ENCODE measurements at places on chromosomes 7 and 10. TPM values are rescaled to one million over a fixed set of nuclear protein-coding genes. Genes with fewer than 3 reads are reported as not detected.
A peak's percentile ranks its signal among the peaks of the same experiment; 100 is the strongest.

DNA sequence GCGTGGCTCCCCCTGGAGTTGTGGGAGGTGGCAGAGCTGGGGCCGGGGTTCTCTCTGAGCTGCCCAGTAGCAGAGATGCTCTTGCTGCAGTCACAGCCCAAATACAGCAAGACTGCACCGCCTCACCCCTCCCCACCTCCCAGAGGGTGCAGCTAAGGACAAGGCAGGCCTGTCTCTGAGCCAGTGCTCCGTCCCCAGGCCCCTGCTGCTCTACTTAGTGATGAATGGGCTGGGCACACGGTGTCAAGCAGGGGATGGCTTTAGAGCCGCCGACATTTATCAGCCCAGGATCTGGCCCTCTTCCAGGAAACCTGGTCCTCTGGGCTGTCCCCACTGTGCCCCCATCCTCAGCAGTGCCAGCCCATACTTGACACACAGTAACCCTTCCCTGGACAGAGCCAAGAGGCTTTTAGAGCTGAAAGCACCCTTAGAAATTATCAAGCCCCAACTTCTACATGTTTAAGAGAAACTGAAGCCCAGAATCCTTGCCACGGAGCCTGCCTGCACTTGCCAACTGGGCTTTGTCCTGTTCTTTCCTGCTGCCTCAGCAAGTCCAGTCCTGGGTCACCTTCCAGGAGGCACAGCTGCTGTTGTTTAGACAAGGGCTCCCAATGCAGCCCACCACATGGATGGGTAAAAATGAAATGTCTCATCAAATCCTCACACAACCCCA is 137.1 kb upstream of the UNC5B start:
- peak; percentile 86 for DNase-seq

DNA sequence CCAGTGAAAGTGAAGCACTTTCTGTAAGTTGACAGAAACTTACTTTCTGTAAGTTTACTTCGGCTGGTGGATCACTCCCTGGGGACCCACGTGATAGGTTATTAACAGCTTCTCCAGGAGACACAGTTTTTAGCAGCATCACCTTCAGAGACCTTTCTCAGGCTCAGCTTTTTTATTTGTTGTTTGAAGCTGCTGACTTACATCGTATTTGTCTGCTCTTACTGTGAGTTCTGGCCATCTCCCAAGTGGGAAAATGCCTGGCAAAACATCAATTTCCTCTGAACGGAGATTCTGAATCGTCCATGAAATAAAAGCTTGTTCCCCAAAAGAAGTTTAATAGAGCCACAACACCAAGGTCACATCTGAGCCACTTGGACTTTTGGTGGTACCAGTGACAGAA is 178.7 kb upstream of the PODXL start:
- DNase-seq, result no peak

- no peak for DNase-seq
Observed at GRCh38 chr7:101273206-101273605, 28.3 kb upstream of the FIS1 start.

GRCh38 chr7:30778255-30779025 is 7.2 kb downstream of the MINDY4 start:
- no peak for DNase-seq

- DNase-seq, result no peak
Observed at GRCh38 chr7:141660259-141660658, 41.7 kb downstream of the DENND11 start.

DNA sequence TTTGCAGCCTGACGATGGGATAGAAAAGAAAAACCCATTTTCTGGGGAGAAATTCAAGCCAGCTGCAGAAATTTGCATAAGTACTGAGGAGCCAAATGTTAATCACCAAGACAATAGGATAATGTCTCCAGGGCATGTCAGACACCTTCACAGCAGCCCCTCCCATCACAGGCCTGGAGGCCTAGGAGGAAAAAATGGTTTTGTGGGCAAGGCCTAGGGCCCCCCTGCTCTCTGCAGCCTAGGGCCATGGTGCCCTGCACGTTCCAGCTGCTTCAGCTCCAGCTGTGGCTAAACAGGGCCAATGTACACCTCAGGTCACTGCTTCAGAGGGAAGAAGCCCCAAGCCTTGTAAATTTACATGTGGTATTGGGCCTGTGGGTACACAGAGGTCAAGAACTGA is 158.2 kb downstream of the VWC2 start:
- no peak for DNase-seq

DNA sequence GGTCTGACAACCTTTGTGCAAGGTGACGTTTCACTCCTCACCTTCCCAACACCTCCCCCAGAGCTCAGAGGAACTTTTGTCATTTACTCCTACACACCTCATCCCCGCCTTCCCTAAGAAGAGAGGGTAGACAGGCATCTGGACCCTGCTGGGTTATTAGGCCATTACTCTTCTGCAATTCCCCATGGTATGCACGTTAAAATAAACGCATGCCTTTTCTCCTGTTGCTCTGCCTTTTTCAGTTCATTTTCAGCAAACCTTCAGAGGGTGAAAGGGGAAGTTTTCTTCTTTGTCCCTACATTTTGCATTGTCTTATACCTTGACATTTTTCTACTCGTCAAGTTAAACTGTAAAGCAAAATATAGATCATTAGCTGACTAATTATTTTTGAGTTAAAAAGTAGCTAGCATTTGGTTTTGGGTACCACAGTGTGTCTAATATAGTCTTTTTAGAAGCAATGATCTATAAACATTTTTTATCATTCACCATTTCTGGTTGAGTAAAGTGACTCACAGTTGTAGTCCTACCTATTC is 10.5 kb upstream of the EDRF1 start:
- DNase-seq, result no peak

- no peak for DNase-seq
Observed at GRCh38 chr7:158495216-158495615, 92.4 kb downstream of the PTPRN2 start.

- DNase-seq, result no peak
Observed at GRCh38 chr7:117857718-117858117, 15.5 kb downstream of the CTTNBP2 start.

GRCh38 chr10:89479771-89480446 is 55.5 kb downstream of the SLC16A12 start:
- DNase-seq, result no peak

DNA sequence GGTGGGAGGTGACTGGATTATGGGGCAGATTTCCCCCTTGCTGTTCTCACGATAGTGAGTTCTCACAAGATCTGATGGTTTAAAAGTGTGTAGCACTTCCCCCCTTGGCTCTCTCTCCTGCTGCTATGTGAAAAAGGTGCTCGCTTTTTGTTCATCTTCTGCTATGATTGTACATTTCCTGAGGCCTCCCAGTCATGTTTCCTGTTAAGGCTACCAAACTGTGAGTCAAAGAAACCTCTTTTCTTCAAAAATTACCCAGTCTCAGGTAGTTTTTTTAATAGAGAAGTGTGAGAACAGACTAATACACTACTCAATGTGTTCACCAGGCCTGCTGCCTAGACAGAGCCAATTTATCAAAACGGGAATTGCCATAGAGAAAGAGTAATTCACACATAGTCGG is 49.7 kb downstream of the SDHAF3 start:
- DNase-seq, result no peak

GRCh38 chr7:116500078-116500853 is 728 bp downstream of the CAV2 start:
- DNase-seq, result peak; percentile 19

DNA sequence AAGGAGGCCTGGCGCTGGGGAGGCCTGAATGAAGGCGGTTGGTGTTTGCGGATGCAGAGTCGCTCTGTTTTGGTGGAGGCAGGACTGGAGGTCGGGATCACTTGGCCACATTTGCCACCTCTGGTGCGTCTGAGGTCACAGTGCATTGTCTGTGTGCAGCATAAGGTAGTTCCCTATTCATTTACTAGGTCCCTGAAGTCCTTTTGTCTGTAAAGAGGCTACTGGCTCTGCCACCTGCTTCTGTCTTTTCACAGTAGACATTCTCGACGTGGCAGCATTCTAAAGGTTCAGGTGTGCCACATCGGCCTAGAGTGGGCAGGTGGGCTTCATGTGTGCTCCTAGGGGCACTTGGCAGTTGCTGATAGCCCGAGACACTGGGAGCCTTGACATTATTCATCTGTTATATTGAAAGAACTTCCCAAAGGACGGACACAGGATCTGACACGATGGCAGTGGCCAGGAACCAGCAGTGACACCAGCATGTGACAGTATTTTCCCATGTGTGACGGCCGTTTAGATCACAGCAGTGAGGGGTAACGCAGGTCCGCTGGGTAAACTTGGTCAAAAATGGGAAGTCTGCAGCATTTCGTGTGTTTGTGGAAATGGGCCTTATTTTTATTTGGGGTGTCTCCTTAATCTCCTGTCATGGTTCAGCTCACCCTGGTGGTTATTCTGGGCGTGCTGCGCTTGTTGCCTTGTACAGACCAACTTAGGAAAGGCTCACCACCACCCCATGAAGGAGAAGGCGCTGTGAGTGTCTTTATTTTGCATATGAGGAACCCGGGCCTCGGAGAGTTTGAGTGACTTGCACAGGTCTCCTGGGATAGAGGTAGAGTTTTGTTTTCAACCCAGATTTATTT is 5.9 kb downstream of the MGMT start:
- DNase-seq, result no peak

GRCh38 chr10:3220853-3221252 is 48.3 kb upstream of the PITRM1 start:
- DNase-seq, result no peak

- DNase-seq, result no peak
Observed at GRCh38 chr7:110590415-110590814, 500.5 kb upstream of the LRRN3 start.

DNA sequence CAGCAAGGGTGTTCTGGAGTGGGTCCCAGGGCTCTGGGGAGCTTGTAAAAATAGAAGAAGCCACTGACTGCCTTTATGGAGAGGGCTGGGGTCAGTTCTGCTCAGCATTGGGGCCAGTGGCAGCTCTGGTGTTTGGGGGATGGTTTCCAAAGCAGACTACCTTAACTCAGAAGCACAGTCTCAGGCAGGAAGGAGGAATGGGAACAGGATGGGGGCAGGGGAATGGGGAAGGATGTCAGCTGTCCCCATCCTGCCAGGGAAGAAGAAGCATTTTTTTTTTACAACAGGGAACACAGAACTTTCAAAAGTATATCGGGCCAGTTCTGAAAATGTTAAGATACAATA is 28.8 kb downstream of the TSPAN15 start:
- DNase-seq, result no peak

DNA sequence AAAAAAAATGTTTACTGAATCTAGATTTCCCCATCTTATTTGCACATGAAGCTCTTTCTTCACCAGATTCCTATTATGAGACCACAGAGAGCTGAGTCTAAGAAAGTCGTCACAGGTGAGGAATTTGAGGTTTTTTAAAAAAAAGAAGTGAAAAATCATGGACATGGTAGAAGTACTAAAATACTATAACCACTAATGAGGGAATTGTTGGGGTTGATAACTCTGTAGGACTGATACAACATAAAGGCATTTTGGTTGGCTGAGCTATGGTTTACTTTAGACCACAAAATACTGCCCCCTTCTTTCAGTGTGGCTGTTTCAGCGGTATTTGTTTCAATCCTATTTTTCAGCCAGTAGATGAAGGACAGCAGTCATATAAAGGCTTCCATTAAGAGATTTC is 1111.3 kb downstream of the TYW1 start:
- no peak for DNase-seq

Gene TAS2R5
- polyA plus RNA-seq, result 0.75 TPM

Gene CNPY4
- polyA plus RNA-seq, result 65.0 TPM

Gene GCK
- polyA plus RNA-seq, result 1.1 TPM

Gene CTTNBP2
- polyA plus RNA-seq, result not detected

Gene OPN4
- 0.03 TPM for polyA plus RNA-seq

Gene SLC25A28
- 34.3 TPM for polyA plus RNA-seq

Gene AGAP4
- polyA plus RNA-seq, result 17.6 TPM

Gene NPTX2
- polyA plus RNA-seq, result 1.2 TPM

Gene TFR2
- 0.32 TPM for polyA plus RNA-seq

Data from SK-N-SH (cell line).